HFF-Myc (cell line): ENCODE measurements at places on chromosomes 1 and 21.

DNA sequence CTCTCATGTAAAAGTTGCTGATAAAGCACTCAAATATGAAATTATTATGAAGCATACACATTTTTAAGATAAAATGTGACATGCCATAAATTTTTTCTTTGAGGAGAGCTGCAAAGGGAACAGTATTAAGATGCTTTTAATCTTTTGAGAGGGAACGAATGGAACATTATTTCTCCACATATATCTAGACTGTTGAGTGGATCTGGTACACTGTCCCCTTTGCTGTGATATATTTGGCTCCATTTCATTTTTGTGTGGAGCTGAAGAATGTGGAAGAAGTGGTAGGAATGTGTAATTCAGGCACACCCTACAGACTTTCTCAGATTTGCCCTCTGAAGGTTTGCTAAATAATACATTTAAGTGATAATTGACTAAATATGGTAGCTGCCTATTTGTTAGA is 31.7 kb downstream of the PGM1 start:
- no peak for DNase-seq

- DNase-seq, result no peak
These were observed 18.1 kb downstream of the LHX4 start for GRCh38 chr1:180248176-180248575.

DNA sequence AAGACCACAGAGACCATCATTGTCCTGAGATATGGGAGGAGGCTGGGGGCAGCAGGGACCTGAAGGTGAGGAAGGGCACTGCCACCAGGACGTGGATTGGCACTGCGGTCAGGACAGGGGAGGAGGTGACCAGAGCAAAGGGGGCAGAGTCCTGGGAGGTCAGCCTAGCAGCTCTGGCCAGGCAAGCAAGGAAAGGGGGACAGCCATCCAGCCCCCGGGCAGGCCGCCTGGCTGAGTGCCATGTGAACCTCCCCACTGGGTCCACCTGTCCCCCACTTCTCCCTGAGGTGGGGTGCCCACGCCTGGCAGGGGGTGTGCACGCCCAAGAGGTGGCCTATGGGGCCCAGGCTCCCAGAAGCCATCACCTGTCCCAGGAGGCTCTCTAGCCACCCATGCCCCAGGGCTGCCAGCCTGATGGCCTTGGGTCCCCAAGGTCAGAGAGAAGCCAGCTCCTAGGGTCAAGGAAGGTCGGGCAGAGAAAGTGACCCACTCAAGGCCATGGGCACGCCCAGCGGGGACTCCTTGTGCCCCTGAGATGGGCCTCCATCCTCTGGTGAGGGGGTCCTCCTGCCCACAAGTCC is 17.6 kb upstream of the PTTG1IP start:
- DNase-seq, result no peak

DNA sequence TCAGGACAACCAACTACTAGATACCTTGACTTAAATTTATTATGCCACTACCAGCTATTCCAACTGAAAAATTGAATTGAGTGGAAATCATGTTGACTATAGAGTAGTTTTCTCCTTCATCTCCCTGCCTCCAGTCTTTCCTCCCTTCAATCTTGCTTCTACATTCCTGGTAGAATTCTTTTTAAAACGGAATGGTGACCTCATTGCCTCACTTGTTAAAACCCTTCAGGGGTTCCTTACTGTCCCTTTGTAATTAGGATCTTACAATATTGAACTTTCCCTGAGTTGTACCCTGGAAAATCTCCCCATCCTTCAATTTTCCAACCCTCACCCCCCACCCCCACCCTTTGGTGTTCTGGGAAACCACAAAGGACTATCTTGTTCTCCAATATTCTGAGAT is 82.8 kb upstream of the ZNF326 start:
- DNase-seq, result no peak

- DNase-seq, result no peak
These were observed 74.5 kb downstream of the ITPKB start for GRCh38 chr1:226664413-226665101.

- DNase-seq, result no peak
These were observed 40.1 kb downstream of the PTPRC start for GRCh38 chr1:198678901-198679329.

DNA sequence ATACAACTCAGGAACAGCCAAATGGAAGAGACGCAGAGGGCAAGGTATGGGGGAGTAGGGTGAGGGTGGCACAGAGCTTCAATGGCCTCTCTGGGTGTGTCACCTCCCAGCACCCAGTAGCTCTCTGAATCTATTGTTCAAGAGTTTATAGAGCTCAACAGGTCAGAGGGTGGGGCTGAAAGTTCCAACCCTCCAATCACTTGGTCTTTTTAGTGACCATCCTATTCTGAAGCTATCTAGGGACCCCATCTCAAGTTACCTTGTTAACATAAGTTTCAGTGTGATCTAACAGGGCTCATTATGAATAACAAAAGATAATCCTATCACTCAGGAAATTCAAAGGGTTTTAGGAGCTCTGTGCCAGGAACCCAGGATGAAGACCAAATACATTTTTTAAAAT is 31.2 kb upstream of the ZNF697 start:
- DNase-seq, result no peak

GRCh38 chr1:54671985-54672608 is 30.5 kb downstream of the MROH7 start:
- DNase-seq, result peak; percentile 21

DNA sequence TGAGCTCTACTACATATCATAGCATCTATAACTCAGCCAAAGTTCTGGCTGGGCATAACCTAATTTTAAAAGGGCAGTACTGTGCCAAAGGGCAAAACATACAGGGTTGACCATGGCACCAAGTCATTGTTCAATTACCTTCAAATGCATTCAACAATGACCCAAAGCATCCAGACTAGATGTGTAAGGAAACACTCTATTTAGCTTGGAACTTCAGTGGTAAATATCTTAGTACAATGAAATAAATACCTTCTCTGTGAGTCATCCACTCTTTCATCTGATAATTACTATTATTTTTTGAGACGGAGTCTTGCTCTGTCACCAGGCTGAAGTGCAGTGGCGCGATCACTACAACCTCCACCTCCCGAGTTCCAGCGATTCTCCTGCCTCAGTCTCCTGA is 70.0 kb downstream of the NVL start:
- no peak for DNase-seq

GRCh38 chr1:200153277-200154055 is 126.0 kb downstream of the NR5A2 start:
- DNase-seq, result no peak

GRCh38 chr1:184941735-184942134 is 32.6 kb downstream of the NIBAN1 start:
- DNase-seq, result no peak

DNA sequence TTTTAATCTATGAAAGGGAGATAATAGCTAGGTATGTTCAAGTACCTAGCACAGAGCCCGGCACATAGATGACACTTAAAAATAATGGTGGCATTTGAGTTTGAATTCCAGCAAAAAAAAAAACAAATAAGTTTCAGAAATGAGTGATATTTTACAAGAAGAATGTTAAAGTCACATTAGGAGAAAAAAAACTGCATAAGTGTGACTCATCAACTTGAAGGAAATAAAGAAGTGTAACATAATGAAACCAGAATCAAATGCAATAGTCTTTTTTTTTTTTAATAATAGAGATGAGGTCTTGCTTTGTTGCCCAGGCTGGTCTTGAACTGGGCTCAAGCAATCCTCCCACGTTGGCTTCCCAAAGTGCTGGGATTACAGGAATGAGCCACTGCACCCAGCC is 17.1 kb downstream of the DNASE2B start:
- no peak for DNase-seq

DNA sequence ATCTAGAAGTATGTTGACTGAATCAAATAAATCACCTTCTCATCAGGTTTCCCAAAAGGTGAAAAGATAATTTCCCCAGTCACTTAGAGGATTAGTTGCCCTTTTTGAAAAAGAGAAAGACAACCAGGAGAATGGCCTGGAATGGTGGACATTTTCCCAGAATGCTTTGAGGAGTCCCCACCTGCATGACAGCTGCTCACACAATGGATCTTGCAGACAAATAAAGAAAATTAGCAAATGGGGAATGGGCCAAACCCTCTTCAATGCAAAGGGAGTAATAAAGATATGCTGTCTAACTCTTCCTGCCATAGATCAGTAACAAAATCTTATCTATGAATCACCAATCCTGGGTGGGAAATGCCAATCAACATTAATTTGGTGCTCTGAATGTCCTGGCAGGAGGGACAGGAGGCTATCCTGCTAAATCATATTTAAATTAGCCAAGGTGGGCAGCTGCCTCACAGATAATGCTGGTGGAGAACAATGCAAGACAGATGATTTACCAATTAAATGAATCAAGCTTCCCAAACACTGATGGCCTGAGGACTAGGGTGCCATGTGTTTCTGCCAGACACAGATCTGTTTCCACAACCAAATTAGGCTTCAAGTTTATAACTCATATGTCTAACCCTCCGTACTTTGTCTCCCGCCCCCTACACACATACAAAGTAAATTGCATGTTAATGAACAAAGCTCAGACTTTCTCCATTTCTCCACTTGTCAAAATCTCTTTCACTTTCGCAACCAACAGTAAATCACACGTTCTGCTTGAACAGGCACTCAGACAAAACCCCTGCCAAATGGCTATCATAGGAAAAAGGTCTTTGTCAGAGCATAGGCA is 488.0 kb upstream of the PLXNA2 start:
- no peak for DNase-seq

GRCh38 chr1:21270086-21270689 is 20.1 kb downstream of the ECE1 start:
- DNase-seq, result no peak

DNA sequence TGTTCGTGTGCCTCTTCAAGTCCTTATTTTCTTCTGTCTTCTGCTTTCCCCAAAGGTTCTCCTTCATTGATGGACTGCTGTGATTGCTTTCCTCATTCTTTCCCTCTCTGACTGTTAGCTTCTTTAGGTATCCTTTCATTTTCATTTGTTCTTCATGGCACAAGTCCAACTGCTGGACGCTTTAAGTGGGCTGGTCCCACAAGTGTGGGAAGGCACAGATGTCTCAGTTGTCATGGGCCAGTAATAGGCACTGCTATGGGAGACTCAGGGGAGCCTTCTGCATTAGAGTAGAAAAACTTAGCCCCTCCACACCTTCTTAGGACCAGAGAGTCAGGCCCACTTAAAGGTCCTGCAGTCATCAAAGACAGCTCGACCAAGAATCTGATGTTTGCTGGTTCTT is 122.3 kb upstream of the C1orf105 start:
- no peak for DNase-seq

DNA sequence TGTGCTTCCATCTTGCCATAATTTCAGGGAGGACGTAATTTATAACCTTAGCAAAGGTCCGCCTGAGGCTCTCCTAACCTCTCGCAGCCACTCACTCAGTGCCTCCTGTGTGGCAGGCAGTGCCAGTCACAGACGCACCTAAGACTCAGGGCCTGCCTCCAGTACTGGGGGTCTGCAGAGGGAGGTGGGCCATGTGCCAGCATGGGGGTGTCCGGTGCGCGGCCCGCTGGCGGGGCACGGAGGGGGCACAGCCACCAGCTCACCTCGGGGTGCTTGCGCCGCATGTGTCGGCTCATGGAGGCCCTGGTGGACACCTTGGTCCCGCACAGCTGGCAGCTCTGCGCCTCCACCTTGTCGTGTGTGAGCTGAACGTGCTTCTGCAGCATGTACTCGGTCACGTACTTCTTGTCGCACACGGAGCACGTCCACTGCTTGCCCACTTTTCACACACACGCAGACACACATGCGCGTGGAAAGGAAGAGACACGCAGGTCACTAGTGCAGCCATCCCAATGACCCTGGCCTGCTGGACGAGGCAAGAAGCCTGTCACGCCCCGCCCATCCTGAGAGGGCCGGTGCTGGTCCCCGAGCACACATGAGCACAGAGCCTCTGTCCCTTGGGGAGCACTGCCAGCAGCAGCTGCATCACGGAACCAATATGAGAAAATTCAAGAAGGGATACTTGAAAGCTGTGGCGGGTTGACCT is 43.2 kb upstream of the RIPK4 start:
- DNase-seq, result no peak

- DNase-seq, result no peak
These were observed at the start of gene CYP2J2 for GRCh38 chr1:59926381-59927123. Gene CYP2J2 (minus strand): TSS chr1:59926773. CDS start chr1:59926746, 27 bp downstream.

DNA sequence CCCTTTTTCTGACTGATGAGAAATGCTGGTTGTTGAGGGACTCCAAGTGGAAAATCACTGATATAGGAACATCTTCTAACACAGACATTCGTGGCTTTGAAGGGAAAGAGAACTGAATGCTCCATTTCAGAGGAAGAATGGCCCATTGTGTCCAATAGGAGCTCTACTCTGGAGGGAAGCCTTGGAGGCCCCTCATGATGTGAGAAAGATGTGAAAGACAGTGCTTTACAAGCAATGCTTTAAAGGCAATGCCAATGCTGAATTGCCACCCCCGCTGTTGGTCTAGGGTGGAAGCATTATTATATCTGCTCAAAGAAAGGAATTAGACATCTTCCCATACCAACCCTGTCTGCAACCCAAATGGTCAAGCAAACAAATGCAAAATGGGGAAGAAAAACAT is 13.7 kb downstream of the NMNAT2 start:
- no peak for DNase-seq

DNA sequence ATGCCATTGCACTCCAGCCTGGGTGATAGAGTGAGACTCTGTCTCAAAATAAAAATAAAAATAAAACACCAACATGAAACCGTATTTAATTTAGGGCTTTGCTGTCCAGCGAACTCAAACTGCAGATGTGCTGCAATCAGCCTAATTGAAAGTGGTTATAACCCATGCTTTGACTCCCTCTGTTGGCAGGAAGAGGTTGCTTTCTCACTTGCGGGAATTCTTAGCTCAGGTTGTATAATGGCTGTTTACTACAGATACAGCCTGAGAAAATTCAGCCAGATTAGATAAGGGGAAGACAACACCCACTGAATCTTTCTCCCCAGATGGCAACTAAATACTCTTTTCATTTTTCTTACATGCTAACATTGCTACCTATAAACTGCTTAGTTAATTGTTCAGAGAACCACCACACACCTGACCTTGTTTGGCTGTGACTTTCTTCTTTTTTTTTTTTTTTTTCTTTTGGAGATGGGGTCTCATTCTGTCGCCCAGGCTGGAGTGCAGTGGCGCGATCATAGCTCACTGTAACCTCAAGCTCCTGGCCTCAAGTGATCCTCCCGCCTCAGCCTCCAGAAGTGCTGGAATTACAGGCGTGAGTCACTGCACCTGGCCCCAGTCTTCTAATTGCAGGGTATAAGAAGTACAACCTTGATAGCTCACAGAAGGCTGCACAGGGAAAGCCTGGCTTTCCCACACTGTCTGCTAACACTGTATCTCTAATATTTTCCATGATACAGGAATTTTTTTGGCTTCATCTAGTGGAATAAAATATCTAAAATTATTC is 34.6 kb downstream of the DNTTIP2 start:
- peak; percentile 72 for DNase-seq

- DNase-seq, result no peak
These were observed 29.1 kb downstream of the ZBTB17 start for GRCh38 chr1:15946571-15947381.

- DNase-seq, result no peak
These were observed 19.7 kb upstream of the EPS8L3 start for GRCh38 chr1:109783436-109783835.

GRCh38 chr1:47709019-47709871 is 271.4 kb downstream of the FOXD2 start:
- DNase-seq, result no peak

GRCh38 chr1:231600458-231600976 is 26.1 kb upstream of the DISC1 start:
- DNase-seq, result peak; percentile 84
